Stimulated activated CD8-positive, alpha-beta memory T cell treated with anti-CD3 and anti-CD28 coated beads, Interleukin-2, amount 100 ng/mL, for 1 hour (primary cell): ENCODE measurements at places on chromosomes 11 and 22.

DNA sequence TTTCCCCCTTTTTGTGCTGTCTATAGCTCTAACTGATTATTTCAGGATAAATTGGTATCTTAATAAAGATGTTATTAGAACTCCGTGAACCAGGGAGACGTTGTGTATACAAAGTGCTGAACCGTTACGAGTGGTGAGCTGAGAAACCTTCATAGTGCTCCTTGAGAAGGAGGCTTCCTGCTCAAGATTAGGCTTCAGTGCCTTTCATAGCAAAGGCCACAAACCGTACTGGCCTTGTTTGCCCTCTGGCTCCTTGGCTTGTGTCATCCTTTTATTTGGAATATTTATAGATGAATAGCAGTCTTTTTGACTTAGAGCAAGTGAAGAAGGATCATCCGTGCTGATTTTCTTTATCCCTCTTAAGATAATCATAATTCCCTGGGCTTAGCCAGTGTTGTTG, 16.3 kb downstream of the EIF3L start:
- no peak for DNase-seq

DNA sequence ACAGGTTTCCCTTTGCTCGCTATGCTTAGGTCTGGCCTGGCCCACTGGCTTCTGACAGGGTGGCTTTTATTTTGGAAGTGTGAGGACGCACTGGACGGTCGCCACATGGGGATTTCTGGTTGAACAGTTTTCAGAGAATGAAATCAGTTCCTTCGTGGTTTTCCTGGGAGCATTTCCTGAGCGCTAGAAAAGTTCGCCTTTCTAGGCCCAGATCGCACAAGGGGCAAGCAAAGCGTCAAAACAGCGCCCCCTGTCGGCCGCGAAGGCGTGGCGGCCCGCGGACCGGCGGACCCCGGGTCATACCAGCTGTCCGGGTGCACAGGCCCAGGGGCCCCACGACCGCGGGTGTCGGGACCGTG, 12.7 kb upstream of the CYP2R1 start:
- DNase-seq: peak; percentile 74

GRCh38 chr22:26502688-26503561, 9.3 kb downstream of the TFIP11 start:
- DNase-seq: peak; percentile 33

DNA sequence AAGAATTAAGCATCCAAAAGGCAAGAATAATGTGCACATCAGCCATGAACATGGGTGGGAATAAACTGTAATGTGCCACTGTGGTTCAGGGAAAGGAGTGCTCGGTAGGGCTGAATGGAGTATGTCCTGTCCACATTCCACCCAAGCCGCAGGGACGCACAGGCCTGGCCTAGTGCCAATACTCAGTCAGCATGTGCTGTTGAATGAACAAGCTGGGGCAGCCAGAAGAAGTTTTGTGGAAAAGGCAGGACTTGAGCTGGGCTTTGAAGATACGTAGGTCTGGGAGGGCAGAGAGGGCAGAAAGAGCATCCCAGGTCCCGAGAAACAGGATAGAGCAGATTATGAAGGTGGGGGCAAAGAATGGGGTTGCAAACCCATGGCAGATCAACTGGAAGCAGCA, 60.0 kb upstream of the PLET1 start:
- DNase-seq: no peak

- DNase-seq: no peak
These were observed 116.6 kb upstream of the OR4B1 start for GRCh38 chr11:48099916-48100446.
